ENCODE measurements at places on chromosomes 7 and 10. TPM values are rescaled to one million over a fixed set of nuclear protein-coding genes. Genes with fewer than 3 reads are reported as not detected.
A peak's percentile ranks its signal among the peaks of the same experiment; 100 is the strongest.

HACD1 gene
- total RNA-seq: 23.1 TPM

SVOPL gene
- not detected for total RNA-seq

GNGT1 gene
- total RNA-seq: not detected

- H3K27me3 ChIP-seq: no peaks in the 10 kb centered on the region
- H3K27ac ChIP-seq: no peak overlapping the region
- no peaks in the 10 kb centered on the region for H3K36me3 ChIP-seq
- no peak for DNase-seq
- no peaks in the 10 kb centered on the region for H3K4me1 ChIP-seq
- no peak overlapping the region for H3K4me3 ChIP-seq
These were observed 213.2 kb upstream of the MDFIC start for GRCh38 chr7:114708646-114709045.

GRCh38 chr10:104741127-104741526 is 100.0 kb downstream of the SORCS3 start:
- no peaks in the 10 kb centered on the region for H3K4me1 ChIP-seq
- no peak overlapping the region for H3K27ac ChIP-seq
- H3K36me3 ChIP-seq: no peaks in the 10 kb centered on the region
- DNase-seq: no peak
- no peak overlapping the region for H3K4me3 ChIP-seq

GRCh38 chr7:107230334-107230733 is 61.5 kb downstream of the HBP1 start:
- H3K4me3 ChIP-seq: no peak overlapping the region
- no peaks in the 10 kb centered on the region for H3K36me3 ChIP-seq
- no peaks in the 10 kb centered on the region for H3K27me3 ChIP-seq
- H3K27ac ChIP-seq: no peak overlapping the region
- H3K4me1 ChIP-seq: peaks cover 2% of the 10 kb centered on the region
- DNase-seq: peak; percentile 48

DNA sequence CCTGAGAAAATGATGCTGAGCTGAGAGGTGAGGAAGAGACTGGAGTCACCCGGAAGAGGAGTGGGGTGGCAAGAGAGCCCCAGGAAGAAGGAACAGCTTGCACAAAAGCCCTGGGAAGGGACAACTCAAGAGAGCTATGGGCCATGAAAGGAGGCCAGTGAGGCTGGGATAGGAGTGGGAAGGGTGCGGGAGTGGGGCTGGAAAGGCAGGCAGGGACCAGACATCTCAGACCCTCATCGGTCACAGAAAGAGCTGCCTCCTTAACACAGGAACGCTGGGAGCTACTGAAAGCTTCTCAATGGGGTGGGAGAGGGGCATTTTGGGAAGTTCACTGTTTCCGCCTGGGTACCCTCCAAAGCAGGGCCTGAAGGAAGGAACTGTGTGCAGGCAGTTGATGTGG is 122.0 kb upstream of the UNC5B start:
- no peaks in the 10 kb centered on the region for H3K36me3 ChIP-seq
- no peak for DNase-seq
- H3K4me3 ChIP-seq: no peak overlapping the region
- H3K27ac ChIP-seq: no peak overlapping the region
- H3K4me1 ChIP-seq: no peaks in the 10 kb centered on the region
- H3K27me3 ChIP-seq: no peaks in the 10 kb centered on the region

DNA sequence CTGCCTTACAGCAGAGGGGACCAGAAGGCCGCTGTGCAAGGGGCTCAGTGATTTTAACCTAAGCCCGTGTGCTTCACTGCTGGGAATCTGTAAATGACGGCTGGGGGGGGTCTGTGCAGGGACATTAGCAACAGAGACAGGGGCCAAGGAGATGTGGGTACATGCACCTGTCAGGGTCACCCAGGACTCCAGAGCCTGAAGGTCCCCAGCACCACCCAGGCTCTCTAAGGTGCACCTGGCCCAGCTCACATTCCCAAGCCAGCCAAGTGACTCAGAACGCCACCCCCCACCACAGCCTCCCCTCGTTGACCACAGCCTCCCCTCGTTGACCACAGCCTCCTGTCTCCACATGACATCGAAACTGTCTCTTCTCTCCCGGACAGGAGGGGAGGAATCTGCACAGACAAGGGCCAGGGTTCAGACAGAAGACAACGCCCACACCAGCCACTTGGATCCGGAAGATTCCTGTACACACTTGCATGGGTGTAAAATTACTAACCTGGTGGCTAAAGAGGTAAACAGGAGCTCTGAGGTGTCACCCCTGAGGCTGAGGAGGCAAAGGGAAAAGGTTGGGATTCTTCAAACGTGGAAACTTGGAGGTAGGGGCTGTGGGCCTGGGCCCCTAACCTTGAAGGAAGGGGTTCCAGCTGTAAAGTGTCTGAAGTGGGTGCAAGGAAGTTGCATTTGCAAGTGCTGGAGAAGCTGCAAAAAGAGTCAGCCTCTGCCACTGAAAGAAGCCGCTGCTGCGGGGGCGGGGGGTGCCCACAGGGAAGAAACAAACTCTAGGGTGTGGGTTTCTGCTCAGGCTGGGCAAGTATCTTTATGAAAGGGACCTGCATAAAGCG is 27.0 kb downstream of the CALML3 start:
- no peaks in the 10 kb centered on the region for H3K36me3 ChIP-seq
- H3K27ac ChIP-seq: no peak overlapping the region
- DNase-seq: peak; percentile 84
- no peak overlapping the region for H3K4me3 ChIP-seq
- H3K4me1 ChIP-seq: peaks cover 19% of the 10 kb centered on the region

- no peaks in the 10 kb centered on the region for H3K4me1 ChIP-seq
- peak; percentile 2 for DNase-seq
- no peaks in the 10 kb centered on the region for H3K27me3 ChIP-seq
- H3K27ac ChIP-seq: no peak overlapping the region
- no peaks in the 10 kb centered on the region for H3K36me3 ChIP-seq
- H3K4me3 ChIP-seq: no peak overlapping the region
These were observed 31.3 kb upstream of the GALNT11 start for GRCh38 chr7:151993977-151994676.

DNA sequence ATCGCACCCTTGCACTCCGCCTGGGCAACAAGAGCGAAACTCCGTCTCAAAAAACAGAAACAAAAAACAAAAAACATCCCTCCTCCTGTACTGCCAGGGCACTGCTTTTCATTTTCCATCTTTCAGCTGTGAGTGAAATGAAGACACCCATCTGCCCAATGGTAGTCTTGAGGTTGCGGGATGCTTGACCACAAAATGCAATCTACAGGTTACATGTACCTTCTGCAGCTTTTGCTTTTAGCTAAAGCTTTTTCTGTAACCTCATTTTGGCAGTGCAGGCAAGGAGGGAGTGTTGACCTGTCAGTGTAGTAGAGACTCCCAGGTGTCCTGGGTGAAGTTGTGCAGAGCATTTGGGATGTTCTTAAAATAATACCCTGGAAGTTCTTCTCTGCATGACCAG is 476.5 kb downstream of the CALN1 start:
- no peaks in the 10 kb centered on the region for H3K4me1 ChIP-seq
- H3K27me3 ChIP-seq: no peaks in the 10 kb centered on the region
- H3K4me3 ChIP-seq: no peak overlapping the region
- H3K27ac ChIP-seq: no peak overlapping the region

DNA sequence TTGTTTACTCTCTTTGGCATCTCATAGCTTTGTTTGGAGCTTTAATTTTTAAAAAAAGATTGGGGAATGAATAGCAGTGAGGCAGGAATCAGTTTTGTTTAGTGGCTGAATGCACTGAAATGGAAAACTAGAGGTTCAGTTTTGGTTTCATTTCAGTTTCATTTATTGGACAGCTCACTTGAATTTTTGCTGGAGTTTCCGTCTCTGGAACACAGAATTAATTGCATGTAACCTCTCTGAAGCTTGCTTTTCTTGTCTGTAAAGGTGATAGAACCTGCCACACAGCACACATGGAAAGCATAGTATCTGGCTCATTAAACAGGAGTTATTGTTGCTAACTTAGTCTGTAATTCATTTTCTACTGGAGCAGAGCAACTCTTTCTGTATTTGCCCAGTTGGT is 7.1 kb downstream of the GRM8 start:
- peaks cover 9% of the 10 kb centered on the region for H3K27me3 ChIP-seq
- H3K36me3 ChIP-seq: no peaks in the 10 kb centered on the region
- no peak overlapping the region for H3K27ac ChIP-seq

DNA sequence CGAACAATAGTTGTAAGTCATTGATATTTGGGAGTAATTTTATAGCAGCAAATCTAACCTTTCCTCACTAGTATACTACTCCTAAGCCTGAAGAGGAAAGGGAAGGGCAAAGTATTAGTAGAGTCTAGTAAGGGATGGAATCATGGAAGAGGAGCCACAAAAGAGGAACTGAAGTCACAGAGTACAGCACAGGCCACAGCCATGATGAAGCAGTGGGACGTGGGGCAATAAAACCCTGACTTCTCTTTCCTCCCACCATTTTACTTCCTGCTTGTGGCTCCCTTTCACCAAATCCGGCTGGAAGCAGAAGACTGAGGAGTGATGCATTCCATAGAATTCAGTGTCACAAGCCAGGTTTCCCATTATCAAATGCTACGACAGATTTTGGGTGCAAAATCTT is 58.7 kb downstream of the CABCOCO1 start:
- H3K27ac ChIP-seq: no peak overlapping the region
- H3K36me3 ChIP-seq: no peaks in the 10 kb centered on the region
- no peaks in the 10 kb centered on the region for H3K4me1 ChIP-seq
- H3K4me3 ChIP-seq: no peak overlapping the region
- H3K27me3 ChIP-seq: no peaks in the 10 kb centered on the region

- no peak overlapping the region for H3K4me3 ChIP-seq
- no peaks in the 10 kb centered on the region for H3K27me3 ChIP-seq
- H3K4me1 ChIP-seq: no peaks in the 10 kb centered on the region
- peaks cover 6% of the 10 kb centered on the region for H3K36me3 ChIP-seq
- H3K27ac ChIP-seq: no peak overlapping the region
These were observed 26.7 kb downstream of the SEC23IP start for GRCh38 chr10:119919271-119919670.

DNA sequence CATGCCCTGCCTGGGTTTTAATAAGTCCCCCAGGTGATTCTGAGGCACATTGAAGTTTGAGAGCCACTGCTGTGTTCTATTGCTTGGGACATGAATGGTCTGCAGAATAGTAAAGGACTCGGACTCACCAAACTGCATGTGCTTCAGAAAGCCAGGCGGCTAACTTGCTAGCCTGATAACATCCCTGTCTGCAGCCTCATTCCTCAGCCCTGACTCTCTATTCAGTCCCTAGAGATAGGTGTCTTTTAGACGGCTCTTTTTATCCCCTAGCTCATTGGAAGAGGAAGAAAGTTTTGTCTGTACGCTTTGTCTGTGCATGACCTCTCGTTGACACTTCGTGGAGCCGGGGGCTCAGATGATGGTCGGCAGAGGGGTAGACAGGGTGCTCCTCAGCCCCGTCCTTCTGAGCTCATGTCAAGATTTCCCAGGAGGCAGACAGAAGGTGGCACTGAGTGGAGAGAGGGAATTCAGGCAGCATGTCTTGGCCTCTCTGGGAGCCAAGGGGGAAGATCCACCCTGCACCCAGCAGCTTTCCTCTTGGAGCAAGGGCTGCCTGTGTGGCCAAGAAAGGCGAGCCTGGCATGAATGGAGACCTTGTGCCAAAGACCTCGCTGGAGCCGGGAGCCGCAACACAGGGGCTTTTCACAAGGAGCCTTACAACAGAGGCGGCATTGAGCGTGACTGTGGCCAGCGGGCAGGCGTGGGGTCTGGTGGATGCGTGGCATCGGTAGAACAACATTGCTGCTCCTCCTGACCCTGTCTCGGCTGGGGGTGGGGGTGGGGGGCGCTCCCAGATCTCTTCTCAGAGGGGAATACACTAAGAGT is 51.1 kb upstream of the PODXL start:
- H3K4me3 ChIP-seq: no peak overlapping the region
- H3K36me3 ChIP-seq: no peaks in the 10 kb centered on the region
- no peak overlapping the region for H3K27ac ChIP-seq
- no peaks in the 10 kb centered on the region for H3K27me3 ChIP-seq
- no peaks in the 10 kb centered on the region for H3K4me1 ChIP-seq
- no peak for DNase-seq

Data from fibroblast of lung (primary cell).